ENCODE measurements at places on chromosomes 4 and X.

DNA sequence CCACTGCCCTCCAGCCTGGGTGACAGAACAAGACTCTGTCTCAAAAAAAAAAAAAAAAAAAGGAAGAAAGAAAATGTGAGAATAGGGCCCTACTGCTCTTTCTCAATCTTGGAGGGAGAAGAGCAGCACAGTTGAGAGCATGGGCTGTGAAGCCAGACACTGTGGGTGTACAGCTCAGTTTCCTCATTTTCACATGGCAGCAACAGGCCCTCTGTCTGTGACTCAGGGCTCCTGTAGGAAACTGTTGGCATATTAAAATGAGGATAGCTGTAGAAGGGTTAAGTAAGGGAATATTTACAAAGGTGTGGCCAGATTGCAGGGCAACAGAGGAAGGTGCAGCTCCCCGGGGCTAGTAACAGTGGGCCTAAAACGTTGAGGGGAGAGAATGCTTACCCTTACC lies 3.4 kb downstream of the AKAP14 start:
- no peak for DNase-seq

- DNase-seq, result peak; percentile 56
These were observed 82.3 kb upstream of the CD99 start for GRCh38 chrX:2608638-2609430.

DNA sequence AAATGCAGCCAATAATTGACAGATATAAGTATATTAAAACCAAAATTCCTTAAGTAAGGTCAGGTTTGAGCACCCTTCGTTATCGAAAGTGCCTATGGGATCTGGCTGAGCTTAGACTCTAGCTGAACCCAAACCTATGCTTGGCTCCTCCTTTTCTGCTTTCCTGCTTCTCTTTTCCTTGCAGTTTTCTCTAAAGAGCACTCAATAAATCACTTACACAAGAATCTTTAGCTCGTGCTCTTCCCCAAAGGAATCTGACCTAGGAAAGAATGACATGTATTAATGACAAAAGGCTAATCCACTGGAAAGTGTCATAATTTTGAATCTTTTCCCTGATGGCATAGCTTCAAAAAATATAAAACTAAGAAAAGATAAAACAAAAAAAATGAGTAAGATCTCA lies 282.7 kb downstream of the DKK2 start:
- DNase-seq, result no peak

DNA sequence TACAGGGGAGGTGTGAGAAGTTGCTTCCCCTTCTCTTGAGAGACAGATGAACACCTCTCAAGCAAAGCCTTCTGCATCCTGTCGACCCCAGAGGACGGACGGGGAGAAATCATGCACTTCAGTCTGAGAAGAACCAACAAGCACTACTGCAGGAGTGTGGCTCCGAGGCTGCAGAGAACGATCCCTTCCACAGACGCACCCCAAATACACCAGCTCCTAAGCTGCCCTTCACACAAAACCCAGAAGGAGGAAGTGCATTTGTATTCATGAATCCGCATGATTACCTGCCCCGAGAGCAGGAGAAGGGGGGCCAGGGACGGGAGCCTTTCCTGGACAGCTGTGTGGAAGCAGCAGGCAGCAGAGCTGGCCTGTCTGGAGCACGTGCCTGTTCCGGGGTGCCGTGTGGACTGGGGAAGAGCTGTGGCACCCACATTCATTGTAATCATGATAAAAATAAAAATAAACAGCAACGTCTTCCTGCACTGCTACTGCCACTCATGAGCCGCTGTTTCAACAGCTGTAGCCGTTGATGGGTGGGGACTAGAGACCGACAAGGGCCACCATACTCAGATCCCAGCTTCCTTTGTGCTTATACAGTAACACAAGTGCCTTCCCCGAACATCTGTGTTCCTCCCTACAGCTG lies 42.9 kb downstream of the ACSL1 start:
- DNase-seq, result no peak

DNA sequence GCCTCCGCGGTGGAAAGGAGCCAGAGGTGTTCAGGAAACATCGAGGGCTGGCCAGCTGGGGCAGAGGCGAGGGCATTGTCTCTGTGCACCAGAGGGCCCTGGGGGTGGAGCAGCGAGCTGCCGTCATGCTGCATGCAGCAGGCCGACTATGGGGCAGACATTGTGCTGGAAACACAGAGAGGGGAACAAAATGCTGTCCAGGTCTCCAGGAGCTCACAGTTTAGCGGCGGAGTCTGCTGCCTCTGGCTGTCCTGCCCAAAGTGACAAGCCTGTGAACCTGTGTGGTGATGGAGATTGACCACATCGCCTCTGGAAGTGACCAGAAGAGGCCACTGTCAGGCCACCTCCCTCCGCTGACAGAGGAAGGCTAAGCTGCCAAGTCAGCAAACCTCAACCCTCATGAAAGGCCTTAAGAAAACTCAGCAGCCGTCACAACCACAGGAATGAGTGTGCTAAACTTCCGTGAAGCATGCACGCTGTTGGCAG lies 20.1 kb upstream of the SASH3 start:
- peak; percentile 79 for DNase-seq

GRCh38 chr4:15420642-15421041 lies 7.2 kb upstream of the C1QTNF7 start:
- peak; percentile 83 for DNase-seq

DNA sequence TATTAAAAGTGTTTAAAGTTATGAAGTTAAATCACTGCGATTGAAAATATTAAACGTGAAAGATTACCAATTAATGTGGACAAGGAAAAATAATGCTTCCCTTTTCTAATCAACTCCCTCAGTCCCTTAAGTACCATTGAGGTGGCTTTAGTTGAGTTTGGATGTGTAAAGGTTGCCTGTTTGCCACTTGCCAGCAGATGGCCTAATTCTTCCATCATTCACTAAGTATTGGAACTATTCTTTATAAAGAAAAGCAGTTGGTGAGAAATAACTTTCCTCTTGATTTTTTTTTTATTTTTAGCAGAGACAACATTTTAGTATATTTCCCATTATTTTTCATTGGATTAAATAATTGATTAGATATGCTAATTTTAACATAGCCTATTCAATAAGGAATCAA lies 295.9 kb upstream of the TACR3 start:
- no peak for DNase-seq

DNA sequence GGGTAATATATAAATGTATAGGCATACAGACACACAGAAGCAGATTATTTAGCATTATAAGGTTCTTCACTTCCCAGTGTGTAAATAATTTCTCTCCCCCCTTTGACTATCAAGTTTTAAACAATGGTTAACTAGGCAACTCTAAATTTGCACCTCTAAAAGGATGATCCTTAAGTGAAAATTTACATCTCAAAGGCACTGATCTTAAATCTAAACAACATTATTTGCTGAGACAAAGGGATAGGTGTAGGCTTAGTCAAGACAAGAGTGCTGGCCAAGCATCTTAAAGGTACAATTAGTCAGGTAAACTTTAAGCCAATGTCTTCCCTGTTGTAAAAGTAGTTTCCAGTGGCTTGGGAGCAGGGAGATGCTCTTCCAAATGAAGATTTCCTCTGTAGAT lies 33.0 kb downstream of the NLRP2B start:
- DNase-seq, result no peak

GRCh38 chr4:139470997-139471665 lies 17.2 kb downstream of the RAB33B start:
- no peak for DNase-seq

DNA sequence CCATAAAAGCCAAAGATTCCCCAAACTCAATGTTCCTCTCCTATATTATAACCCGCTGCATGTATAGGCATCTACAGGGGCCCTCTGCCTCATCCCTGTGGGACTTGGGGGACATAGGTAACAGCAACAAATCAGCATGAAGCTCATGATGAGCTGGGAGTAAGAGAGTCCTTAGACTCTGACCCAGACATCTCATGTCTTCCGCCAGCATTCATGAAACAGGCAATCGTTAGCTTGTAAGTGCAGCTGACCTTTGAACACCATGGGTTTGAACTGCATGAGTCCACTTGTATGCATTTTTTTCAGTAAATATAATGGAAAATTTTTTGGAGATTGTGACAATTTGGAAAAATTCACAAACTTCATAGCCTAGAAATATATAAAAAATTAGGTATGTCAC lies 10.4 kb upstream of the SCOC start:
- DNase-seq, result no peak

GRCh38 chr4:87419578-87420249 lies 2.7 kb upstream of the NUDT9 start:
- DNase-seq, result no peak

DNA sequence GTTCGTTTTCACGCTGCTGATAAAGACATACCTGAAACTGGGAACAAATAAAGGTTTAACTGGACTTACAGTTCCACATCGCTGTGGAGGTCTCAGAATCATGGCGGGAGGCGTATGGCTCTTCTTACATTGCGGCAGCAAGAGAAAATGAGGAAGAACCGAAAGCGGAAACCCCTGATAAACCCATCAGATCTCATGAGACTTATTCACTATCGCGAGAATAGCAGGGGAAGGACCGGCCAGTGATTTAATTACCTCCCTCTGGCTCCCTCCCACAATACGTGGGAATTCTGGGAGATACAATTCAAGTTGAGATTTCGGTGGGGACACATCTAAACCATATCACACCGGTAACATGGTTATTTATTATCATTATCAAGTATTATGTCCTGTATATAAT lies 2204.5 kb downstream of the ARAP2 start:
- DNase-seq, result no peak

- DNase-seq, result no peak
These were observed at the start of gene SMARCA1 for GRCh38 chrX:129523079-129523911. SMARCA1 (minus strand) TSS chrX:129523490; CDS start chrX:129523370, 120 bp downstream.

DNA sequence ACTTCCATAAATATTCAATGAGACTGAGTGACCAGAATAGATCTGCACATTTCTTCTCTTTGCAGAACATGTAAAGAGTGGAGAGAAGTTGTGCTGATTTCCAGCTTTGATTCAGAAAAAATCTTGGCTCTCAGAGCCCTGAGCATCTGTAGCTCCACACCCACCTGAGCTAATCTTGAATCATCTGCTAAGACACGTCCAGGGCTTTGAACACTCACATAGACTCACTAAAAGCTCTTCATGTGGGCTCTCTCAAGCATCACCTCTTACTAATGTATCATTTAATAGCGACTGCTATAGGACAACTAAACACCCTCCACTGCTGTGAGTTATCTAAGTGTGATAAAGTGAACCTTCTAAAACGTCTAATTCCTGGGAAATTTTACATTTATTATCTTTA lies 147.7 kb upstream of the GRIA3 start:
- DNase-seq, result no peak

DNA sequence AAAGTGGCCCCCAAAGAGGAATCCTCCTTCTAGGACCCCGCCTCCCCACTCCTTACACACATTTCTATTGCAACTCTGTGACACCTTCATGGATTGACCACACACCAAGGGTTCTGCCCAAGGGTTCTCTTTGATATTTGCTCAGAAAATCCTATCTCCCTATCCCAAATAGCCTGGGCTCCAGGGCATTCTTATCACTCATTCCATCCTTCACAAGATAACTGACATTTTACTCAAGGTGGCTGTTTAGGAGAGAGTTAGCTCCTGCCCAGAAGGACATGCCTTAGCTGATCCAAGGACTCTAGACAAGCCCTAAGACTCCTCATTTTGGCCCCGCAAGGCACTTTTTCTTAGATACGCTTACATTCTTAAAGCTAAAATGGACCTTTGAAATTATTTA lies 47.4 kb downstream of the ATXN3L start:
- DNase-seq, result no peak

DNA sequence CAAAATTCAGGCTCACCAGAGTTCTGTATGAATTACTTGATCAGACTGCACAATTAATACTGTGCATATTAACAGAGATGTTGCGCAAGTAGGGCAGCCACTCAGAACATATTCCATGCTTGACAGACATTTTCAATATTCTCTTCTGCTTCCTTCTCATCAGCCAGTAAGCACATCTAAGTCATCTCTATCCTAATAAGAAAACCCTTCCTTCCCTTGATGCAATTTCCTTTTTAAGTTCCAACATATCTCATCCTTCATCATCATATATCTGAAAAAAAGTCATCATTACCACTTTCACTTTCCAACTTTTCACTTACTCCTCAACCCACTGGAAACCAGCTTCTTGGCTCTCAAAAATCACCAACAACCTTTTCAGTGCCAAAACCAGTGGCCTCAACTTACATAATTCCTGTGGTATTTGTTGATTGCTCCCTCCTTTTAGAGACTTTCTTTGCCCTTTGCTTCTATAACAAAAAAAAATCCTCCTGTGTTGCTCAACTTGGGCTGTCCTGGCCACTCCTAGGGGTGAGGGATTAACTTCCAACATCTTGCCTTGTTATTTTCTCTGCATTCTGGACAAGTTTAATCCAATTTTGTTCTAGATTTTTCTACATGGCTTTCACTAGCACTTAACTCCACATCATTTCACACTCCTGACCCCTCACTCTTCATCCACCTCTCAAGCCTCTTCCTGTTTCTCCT lies 14.1 kb downstream of the MBNL3 start:
- DNase-seq, result no peak

DNA sequence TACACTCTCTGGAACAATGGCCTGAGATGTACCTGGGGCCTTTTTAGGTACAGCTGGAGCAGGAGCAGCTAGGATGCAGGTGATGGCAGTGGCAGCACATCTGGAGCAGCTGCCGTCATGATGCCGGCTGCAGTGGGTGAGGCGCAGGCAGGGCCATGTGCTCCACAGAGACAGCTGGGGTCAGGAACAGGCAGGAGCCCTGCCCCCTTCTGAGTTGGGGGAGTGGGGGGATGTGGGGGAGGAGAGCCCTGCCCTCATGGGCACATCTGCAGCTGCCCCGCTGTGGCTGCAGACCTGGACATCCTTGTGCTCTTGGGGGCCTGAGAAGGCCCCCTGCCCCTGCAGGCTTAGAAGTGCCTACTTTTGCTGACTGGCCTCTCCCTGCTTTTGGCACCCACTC lies 352.8 kb upstream of the PABPC5 start:
- DNase-seq, result no peak

GRCh38 chr4:123748806-123749205 lies 352.2 kb downstream of the SPRY1 start:
- no peak for DNase-seq

DNA sequence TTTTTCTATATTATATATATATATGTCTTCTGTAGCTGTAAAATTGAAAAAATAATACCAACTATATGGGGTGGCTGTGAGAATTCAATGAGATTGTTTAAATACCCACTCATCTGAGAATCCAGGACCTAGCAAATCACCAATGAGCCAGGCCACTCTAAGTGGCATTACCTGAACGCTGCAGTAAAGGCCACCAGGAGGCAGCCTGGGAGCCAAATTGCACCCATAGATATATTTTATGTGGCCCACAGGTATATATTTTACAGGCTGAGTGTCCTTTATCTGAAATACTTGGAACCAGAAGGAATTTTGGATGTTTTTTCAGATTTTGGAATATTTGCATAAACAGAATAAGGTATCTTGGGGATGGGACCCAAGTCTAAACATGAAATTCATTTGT lies 58.2 kb upstream of the C4orf50 start:
- DNase-seq, result no peak

DNA sequence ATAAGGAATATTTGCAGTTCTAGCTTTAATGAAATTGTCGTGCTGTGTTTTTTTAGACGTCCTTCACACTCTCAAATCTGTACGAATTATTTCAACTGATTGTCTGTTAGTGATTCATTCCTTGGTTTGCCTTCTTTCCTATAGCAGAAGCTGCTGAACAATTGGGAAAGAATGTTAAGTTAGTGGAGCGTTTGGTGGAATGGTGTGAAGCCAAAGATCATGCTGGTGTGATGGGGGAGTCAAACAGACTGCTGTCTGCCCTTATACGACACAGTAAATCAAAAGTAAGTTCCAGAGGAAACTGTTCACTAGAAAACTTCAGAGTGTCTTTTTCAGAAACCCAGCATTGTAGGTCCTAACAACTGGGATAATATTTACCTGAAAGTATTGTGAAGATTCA lies 159.9 kb downstream of the RAP1GDS1 start:
- DNase-seq, result no peak

- no peak for DNase-seq
These were observed 59.6 kb downstream of the STK32B start for GRCh38 chr4:5110901-5111300.
